ENCODE measurements at places on chromosomes 3 and 15. TPM values are rescaled to one million over a fixed set of nuclear protein-coding genes. Genes with fewer than 3 reads are reported as not detected.

The TAMM41 gene
- total RNA-seq = 6.8 TPM

The SRPRB gene
- 16.4 TPM for total RNA-seq

The ZNF860 gene
- 0.28 TPM for total RNA-seq

The CCDC13 gene
- not detected for total RNA-seq

The TNIK gene
- 9.0 TPM for total RNA-seq

The BRK1 gene
- total RNA-seq = 58.3 TPM

The XCR1 gene
- total RNA-seq = not detected

The OR5K1 gene
- total RNA-seq = not detected

The CTXN2 gene
- total RNA-seq = not detected

The SLC12A6 gene
- total RNA-seq = 21.6 TPM

The SLC25A26 gene
- total RNA-seq = 19.1 TPM

Measured in right atrium auricular region (tissue), 2 donors.